Large intestine (tissue), 12 donors: ENCODE measurements at places on chromosomes 4 and X. TPM values are rescaled to one million over a fixed set of nuclear protein-coding genes. Genes with fewer than 3 reads are reported as not detected.

DNA sequence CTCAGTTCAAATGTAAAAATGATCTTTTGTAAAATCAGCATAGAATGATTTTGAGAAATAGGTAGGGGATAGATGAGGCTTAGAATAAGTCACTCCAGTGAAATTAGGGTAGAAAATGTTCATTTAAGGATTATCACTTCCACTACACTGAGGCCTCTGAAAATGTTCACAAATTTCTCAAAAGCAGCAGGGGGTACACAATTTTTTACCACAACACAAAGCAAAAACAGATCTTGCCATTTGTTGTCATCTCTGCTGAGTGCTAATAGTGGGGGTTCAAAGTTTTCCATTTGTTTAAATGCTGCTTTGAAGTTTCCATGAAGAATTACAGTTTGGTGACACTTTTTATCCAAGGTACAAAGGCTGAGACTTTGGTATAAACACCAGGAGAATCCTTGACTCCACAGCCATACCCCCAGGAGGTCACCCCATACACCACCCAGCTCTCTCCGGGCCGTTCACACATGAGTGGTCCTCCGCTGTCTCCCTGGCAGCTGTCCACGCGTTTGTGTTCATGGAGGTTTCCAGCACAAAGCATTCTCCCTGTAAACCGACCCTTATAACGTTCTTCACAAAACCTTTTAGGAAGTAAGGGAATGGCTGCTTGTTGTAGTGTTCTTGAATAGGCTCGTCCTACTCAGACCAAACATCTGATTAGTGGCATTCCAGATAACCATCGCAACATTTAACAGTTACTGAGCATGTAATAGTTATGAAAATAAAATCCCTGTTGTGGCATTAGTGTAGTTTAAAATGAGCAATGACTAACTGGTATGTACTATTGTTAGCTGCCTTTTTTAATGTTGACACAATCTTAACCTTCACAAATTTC, 71.0 kb downstream of the PRSS12 start:
- no peak for DNase-seq

- DNase-seq, result no peak
Observed at GRCh38 chr4:17197070-17197469, 298.6 kb upstream of the LDB2 start.

- DNase-seq, result no peak
Observed at GRCh38 chr4:21888195-21888976, 60.2 kb downstream of the KCNIP4 start.

DNA sequence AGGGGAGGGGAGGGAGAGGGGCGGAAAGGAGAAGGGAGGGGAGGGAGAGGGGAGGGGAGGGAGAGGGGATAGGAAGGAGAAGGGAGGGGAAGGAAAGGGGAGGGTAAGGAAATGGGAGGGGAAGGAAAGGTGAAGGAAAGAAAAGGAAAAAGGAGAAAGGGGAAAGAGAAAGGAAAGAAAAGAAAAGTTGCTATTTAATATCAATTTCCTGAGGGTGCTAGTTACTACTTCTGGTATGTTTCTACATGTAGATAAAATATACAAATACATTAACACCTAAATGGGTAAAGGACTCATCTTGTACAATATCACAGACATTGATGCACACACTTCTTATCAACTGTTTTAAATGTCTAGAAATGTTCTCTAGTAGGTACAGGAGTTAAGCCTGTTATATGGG, 22.6 kb downstream of the ANXA5 start:
- DNase-seq, result no peak

GRCh38 chr4:150822407-150822806, 192.7 kb downstream of the LRBA start:
- no peak for DNase-seq

GRCh38 chrX:119503484-119503861, 35.2 kb downstream of the SLC25A5 start:
- no peak for DNase-seq

Gene FGF16
- not detected for polyA plus RNA-seq
